ENCODE measurements at places on chromosomes 1 and 21.

DNA sequence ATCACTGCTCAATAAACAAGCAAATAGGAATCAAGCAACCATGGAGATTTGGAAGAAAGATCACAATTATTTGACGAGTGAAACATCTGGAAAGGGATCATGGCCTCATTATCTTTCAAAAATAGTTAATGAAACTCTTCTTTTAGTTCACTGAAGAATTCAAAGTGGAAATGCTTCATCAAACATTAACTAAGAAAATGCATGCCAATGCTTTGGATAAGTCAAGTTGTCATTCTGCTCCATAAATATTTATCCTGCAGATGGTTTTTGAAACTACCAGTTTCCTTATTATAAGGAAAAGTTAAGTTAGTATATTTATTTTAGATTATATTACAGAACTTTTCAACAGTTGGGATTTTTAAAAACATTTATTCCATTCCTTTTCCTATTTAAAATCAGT is 206.5 kb upstream of the ADGRL2 start:
- DNase-seq: no peak

GRCh38 chr1:235417086-235417697 is 50.0 kb downstream of the TBCE start:
- DNase-seq: no peak

DNA sequence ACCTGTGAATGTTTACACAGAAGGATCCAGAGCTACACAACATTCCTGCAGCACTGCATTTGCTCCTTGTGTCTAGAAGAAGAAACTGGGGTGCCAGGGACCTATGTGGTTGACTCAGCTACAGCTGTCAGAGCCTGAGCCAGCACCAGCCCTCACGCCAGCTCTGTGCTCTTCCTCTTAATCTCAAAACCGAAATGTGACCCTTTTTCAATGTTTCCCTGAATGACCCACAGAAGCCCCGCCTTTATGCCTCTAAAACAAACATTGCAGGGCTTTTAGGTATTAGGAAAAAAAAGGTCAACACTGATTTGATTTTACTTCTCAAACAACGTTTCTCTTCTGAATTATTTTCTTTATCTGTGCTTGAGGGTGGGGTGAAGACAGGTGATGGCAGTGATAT is 260.5 kb downstream of the DYRK1A start:
- DNase-seq: no peak

DNA sequence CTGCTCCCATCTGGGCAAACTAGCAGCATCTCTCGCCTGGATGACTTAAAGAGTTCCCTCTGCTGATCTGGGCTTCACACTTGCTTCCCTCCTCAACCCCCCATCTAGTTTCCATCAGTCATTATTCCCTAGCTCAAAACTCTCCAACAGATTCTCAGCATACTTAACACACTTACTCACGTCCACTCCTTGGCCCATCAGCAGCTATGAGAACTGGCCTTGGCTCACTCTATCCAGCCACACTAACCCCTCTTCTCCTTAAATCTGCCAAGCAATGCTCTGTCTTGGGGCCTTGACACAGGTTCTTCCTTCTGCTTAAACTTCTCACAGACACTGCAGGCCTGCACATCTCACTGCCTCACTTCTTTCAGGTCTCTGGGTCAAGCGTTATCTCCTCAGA is 41.6 kb downstream of the GNG12 start:
- no peak for DNase-seq

- DNase-seq: no peak
Observed at GRCh38 chr21:25732091-25732760, 2.5 kb downstream of the ATP5PF start.

DNA sequence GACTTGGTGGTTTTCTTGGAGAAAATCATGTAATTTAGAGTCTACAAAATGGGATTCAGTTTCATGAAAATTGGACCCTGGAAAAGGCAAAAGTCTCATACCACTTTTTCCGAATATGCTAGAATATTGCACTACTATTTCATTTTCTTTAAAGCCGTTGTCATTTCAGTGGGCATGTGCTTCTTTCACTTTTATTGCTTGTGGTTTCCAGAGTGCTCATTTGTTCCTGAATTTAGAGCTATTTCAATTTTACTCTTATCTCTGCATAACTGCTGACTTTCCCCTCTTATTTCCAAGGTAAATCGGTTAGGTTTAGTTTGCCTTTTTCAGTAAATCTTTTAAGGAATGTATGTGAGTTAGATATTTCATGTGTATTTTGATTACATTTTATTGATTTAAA is 11.6 kb downstream of the HHAT start:
- DNase-seq: no peak

GRCh38 chr1:118933051-118933781 is 54.9 kb downstream of the TBX15 start:
- DNase-seq: peak; percentile 35

- no peak for DNase-seq
Observed at GRCh38 chr1:222250376-222250775, 297.5 kb downstream of the HHIPL2 start.

DNA sequence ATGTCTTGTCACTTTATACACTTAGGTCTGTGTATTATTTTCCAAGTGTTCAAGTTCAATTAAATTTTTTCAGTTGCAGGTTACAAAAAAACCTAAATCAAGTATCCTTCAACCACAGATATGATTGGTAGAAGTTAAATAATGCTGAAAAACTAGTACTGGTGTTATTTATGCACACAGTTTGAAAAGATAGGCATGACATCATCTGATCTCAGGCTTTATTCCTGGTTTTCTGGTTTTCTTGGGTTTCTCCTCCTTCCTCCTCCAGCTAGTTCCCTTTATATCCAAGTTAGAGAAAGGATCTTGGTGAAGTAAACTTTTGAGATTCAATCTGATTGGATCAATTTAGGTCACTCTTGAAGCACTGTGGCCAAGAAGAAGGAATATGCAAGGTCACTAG is 1201.1 kb upstream of the B3GALT2 start:
- no peak for DNase-seq

GRCh38 chr1:239061770-239062169 is 324.6 kb upstream of the CHRM3 start:
- no peak for DNase-seq

- DNase-seq: no peak
Observed at GRCh38 chr21:26784974-26785373, 60.2 kb downstream of the ADAMTS1 start.

DNA sequence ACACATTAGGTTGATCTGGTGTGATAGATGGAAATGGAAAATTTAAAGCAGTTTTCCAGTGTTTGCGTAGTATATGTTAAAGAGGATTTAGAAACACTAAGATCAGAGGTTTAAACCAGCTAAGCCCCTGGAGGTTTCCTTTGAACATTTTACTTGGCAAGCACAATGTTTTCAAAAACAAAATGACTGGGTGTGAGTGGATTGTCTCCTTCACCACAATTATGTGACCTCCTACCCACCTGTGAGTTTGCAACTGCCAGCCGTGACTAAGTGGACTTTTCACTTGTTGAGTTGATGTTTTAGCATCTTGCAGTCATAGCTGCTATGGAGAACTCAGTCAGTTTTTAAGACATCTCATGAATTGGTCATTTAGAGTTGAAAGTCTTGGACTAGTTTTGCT is 4.7 kb downstream of the CCDC190 start:
- no peak for DNase-seq

DNA sequence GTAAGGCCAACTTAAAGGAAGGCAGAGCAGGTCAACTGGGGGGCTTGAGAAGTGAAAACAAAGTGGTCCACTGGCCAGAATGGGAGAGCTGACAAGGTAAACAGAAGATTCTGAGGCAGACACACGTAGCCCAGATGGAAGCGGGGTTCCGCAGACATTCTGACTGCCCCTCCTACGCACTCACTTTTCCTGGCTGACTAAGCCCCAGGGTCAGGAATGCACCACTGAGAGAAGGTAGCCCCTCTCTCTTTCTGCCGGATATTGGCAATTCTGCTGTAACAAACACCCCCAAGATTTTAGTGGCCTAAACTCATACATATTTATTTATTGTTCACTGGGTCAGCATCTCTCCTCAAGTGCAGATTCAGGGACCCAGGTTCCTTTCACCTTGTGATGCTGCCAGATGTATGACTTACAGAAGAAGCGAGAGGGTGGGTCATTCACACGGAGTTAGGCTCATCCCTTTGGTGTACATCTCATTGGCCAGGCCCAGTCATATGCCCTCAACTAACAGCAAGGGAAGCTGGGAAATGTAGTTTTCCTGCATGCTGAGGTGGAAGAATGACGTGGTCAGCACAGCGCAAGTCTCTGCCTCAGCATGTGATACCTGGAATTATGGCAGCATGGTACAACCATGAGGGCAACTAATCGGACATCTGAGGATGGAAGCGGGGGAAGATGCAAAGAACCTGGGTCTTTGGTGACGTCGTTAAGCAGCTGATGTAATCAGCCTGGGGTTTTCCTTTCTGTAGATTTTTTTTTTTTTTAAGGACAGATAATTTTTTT is 43.4 kb upstream of the MRPS6 start:
- peak; percentile 61 for DNase-seq

GRCh38 chr21:23801292-23801691 is 1806.0 kb downstream of the MRPL39 start:
- DNase-seq: no peak
